ENCODE measurements at places on chromosomes 13 and 19.
A peak's percentile ranks its signal among the peaks of the same experiment; 100 is the strongest.

DNA sequence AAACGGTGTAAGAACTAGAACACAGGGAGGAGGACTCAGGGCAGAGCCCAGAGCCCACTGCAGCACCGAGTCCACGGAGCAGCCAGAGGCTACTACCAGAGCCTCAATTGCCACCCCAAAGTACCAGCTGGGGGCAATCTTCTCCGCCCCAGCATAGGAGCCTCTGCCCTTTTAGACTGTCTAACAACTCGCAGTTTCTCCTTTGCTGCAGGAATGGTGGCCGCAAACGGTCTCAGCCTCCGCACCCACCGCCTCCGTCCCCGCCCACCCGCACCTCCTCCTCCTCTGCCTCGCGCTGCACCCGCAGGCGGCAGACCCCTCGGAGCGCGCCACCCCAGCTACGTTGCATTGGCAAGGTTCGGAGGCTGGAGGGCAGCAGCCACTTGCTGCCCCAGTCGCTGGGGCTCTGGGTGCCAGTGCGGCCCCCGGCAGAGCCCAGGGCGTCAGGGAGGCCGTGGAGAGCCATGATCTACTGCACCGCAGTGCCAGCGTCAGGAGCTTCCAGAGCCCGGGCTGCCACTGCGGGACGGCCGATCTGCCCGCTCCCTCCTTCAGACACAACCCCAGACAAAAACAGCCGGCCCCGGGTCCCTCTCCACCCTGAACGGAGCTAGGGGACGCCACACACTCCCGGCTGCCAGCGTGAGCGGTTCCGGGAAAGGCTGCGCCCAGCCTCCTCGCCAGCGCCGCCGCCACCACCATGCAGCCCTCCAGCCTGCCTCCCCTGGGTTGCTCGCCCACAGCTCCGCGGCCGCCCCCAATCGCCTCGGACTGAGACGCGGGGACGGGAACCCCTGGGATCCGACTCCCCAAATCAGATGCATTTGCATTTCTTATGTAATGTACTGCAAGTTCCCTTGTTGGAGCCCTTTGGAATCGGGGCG is 1.8 kb downstream of the FGF14 start:
- peaks cover 23% of the 10 kb centered on the region for H3K4me1 ChIP-seq
- no peaks in the 10 kb centered on the region for H3K36me3 ChIP-seq
- H3K4me3 ChIP-seq = no peak overlapping the region
- DNase-seq = peak; percentile 47
- H3K27me3 ChIP-seq = peaks cover 39% of the 10 kb centered on the region

GRCh38 chr13:85976242-85976641 is 177.0 kb upstream of the SLITRK6 start:
- no peak overlapping the region for H3K4me3 ChIP-seq
- H3K27ac ChIP-seq = no peak overlapping the region
- H3K27me3 ChIP-seq = no peaks in the 10 kb centered on the region
- H3K4me1 ChIP-seq = no peaks in the 10 kb centered on the region
- no peaks in the 10 kb centered on the region for H3K36me3 ChIP-seq

DNA sequence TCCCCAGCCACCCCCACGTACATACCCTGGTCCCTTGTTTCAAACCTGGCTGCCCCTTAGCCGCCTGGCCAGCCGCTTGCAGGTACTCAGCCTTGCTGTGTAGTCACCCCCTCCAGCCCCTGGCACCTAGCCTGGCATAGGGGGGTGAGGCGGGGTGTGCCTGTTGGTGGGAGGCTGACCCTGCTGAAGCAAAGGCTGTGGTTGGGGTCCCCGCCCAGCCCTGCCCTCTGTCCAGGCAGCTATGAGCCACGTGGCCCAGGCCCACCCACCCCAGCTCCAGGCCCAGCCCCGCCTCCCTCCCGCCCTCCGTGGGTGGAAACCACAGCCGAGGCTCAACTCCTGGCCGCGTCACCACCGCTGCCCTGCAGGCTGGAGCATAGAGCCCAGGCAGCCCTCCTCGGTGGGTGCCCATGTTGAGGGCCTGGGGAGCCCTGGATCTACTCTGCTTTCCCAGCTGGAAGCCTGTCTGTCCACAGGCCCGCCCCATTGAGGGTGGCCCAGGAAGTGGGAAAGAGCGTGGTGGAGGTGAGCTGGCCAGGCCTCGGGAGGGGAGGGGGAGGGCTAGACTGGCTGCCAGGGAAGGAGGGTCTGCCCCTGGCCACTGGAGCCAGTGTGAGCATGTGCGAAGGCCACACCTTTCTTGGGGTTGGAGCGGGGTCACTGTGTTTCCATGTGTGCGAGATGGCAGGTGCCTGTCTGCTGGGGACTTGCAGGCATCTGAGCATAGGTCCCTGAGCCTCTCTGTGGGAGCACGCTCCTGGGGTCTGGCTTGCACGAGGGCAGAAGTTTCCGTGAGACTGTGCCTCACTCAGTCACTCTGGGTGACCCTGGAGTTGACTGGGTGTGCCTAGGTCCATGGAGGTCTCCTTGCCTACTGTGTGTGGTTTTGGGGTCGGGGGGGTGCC is 31.0 kb downstream of the PAK4 start:
- no peak overlapping the region for H3K27ac ChIP-seq
- no peaks in the 10 kb centered on the region for H3K27me3 ChIP-seq
- no peaks in the 10 kb centered on the region for H3K36me3 ChIP-seq
- H3K4me3 ChIP-seq = no peak overlapping the region

- H3K27me3 ChIP-seq = no peaks in the 10 kb centered on the region
- H3K4me3 ChIP-seq = no peak overlapping the region
- no peak overlapping the region for H3K27ac ChIP-seq
- H3K36me3 ChIP-seq = no peaks in the 10 kb centered on the region
Measured at GRCh38 chr13:26786651-26787295, 26.2 kb upstream of the GPR12 start.

DNA sequence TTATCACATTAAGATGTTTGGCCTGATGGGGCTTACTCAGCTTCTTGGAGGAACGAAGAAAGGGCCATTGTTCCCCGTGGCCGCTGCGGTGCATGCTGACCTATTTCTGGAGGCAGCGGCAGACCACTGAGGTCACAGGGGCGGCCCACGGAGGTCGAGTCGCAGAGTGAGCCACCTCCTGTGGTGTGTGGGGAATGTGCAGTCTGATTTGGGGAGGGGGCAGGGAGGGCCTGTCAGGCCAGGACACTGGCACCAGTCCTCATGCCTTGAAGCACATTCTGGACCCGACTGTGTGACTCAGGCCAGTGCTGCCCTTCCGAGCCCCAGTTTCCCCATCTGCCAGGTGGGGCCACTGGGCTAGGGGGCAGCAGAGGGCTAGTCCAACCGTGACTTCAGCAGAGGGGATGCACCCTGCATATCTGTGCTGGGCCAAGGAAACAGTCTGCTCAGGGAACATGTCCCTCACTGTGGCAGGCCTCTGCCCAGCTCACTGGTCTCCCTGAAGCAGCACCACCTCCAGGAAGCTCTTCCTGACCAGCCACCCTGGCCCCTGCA is 6.3 kb downstream of the SLC7A10 start:
- no peaks in the 10 kb centered on the region for H3K27me3 ChIP-seq
- H3K4me3 ChIP-seq = no peak overlapping the region
- H3K36me3 ChIP-seq = no peaks in the 10 kb centered on the region
- no peak for DNase-seq
- no peaks in the 10 kb centered on the region for H3K4me1 ChIP-seq

- H3K27me3 ChIP-seq = no peaks in the 10 kb centered on the region
- peaks cover 5% of the 10 kb centered on the region for H3K4me1 ChIP-seq
- DNase-seq = no peak
Measured at GRCh38 chr19:51541458-51542357, 10.2 kb upstream of the SIGLEC6 start.

- DNase-seq = no peak
- no peaks in the 10 kb centered on the region for H3K27me3 ChIP-seq
- H3K4me3 ChIP-seq = no peak overlapping the region
- no peaks in the 10 kb centered on the region for H3K36me3 ChIP-seq
- H3K4me1 ChIP-seq = peaks cover 13% of the 10 kb centered on the region
- no peak overlapping the region for H3K27ac ChIP-seq
Measured at GRCh38 chr19:4345342-4346019, 2.1 kb downstream of the MPND start.

DNA sequence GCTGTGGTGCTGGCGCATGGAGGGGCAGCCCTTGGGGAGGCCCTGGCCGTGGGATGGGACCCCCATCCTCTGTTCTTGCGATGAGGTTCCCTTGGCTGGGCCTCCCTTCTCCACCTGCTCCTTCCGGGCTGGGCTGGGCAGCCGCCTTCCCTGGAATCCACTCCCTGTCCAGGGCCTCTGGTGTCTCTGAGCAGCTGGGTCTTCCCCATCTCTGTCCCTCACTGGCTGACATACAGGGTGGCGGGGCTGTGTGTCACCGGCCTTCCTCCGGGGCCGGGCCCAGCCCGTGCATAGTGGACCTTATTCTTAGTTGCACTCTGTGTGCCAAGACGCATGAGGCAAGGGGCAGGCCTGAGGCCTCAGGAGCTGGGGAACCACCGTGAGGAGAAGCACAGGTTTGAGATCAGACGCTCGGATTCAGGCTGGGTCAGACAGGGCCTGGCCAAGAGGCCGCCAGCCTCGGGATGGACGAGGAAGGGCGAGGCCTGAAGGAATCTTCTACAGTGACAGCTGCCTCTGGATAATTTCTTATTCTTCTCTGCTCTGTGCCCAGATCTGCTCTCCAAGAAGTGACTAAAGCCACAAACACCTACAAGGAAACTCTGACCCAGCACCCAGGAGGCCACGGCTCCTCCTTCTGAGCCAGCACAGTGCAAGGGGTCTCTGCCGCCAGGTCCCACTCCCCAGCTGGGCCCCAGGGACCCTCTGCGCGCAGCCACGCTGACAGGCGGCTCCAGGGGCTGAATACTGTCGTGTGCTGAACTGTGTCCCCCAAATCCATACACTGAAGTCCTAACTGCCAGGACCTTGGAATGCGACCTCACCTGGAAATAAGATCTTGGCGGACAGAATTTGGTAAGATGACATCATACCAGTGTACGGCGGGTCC is 11.0 kb downstream of the SGTA start:
- H3K4me3 ChIP-seq = no peak overlapping the region
- H3K4me1 ChIP-seq = peaks cover 18% of the 10 kb centered on the region
- no peak overlapping the region for H3K27ac ChIP-seq
- no peak for DNase-seq

DNA sequence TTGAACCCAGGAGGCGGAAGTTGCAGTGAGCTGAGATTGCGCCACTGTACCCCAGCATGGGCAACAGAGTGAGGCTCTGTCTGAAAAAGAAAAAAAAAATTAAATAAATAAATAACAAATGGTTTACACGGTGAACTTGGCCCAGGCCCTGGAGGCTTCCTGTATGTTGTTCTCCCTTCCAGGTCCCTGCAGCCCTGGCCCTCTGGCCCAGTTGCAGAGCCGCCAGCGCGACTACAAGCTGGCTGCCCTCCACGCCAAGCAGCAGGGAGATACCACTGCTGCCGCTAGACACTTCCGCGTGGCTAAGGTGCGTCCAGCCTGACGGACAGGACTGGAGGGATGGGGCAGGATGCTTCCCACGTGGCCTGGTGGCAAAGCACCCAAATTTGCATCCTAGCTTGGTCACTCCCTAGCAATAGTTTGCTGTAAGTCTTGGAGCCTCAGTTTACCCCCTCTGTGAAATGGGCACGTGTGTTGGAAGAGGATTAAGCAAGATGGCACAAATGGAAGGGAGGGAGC is 11.9 kb downstream of the CC2D1A start:
- no peak overlapping the region for H3K4me3 ChIP-seq
- H3K36me3 ChIP-seq = peaks cover 8% of the 10 kb centered on the region
- H3K27ac ChIP-seq = no peak overlapping the region

- DNase-seq = peak; percentile 47
- H3K27ac ChIP-seq = peak within 1 kb of the TSS; percentile 16
- H3K4me3 ChIP-seq = peak within 1 kb of the TSS; percentile 72
- no peaks in the 10 kb centered on the region for H3K36me3 ChIP-seq
- H3K4me1 ChIP-seq = peaks cover 4% of the 10 kb centered on the region
Measured at GRCh38 chr19:12156223-12157058, at the start of gene ZNF625. Gene ZNF625 (minus strand): TSS chr19:12156734. CDS start chr19:12156558, 176 bp downstream.

- no peak overlapping the region for H3K4me3 ChIP-seq
- H3K36me3 ChIP-seq = peaks cover 27% of the 10 kb centered on the region
- DNase-seq = no peak
- H3K27ac ChIP-seq = no peak overlapping the region
Measured at GRCh38 chr19:32619051-32619685, 38.2 kb downstream of the PDCD5 start.

DNA sequence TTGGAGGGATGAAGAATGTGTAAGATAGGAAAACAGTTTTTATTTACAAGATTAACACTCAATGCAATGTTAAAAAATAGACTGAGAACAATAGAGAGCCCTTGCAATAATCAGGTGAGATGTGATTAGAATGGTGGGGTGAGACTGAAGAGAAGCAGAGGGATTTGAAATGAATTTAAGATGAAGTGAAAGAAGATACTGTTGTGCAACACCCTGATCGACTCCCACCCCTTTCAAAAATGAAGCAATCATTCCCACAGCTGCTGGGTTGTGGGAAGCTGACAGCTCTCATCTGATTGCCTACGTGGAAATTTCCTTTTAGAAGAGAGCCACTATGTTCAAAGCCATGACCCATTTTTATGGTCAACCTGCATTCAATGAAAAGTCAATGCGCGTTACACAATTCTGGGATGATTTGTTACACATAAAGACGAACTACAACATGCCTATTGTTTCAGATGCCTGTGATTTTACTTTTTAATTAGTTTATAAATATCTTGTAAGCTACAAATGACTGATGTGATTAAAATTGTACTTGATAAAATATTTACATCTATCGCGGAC is 1374.8 kb downstream of the PCDH9 start:
- no peak overlapping the region for H3K4me3 ChIP-seq
- no peaks in the 10 kb centered on the region for H3K4me1 ChIP-seq
- no peak for DNase-seq
- H3K27me3 ChIP-seq = no peaks in the 10 kb centered on the region
- no peaks in the 10 kb centered on the region for H3K36me3 ChIP-seq
- H3K27ac ChIP-seq = no peak overlapping the region

DNA sequence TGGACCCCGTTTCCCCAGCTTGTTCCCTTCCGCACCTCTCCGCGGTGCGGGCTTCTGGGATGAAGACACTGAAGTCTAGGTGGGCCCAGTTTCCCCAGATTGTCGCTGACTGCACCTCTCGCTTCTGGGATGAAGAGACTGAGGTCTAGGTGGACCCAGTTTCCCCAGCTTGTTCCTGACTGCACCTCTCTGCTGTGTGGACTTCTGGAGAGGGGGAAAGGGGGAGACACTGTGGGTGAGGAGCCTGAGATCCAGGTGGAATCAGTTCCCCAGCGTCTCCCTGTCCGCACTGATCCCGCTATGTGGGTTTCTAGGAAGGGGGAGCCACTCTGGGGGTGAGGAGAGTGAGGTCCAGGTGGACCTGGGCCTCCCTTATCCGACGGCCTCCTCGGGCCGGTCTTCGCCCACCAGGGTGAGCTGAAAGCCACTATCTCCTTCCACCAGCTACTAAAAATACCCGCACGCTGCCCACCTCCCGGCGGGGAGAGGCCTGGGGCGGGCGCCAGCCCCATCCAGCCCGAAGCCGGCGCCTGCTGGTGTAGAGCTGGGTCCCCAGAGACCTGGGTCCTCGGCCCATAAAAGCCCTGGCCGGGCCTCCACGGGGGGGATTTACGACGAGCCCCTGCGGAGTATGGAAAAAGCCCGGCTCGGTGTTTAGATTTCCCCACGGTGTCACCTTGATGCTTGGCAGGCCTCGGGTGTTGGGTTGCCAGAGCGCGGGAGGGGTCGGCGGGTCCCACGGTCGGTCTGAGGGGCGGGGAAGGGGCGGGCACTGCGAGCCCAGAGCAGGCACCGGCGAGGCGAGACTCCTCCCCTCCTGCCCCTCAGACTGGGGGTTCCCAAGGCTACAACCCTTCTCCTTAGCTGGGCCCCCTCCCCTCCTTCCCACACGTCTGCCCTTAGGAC is 10.6 kb downstream of the FUT6 start:
- no peak for DNase-seq
- H3K27ac ChIP-seq = peak overlapping the region; percentile 77
- peaks cover 19% of the 10 kb centered on the region for H3K4me1 ChIP-seq
- no peaks in the 10 kb centered on the region for H3K36me3 ChIP-seq

GRCh38 chr19:55486971-55487923 is 989 bp upstream of the SSC5D start:
- peak overlapping the region; percentile 57 for H3K27ac ChIP-seq
- H3K4me1 ChIP-seq = peaks cover 10% of the 10 kb centered on the region
- no peak overlapping the region for H3K4me3 ChIP-seq

Data from CD8-positive, alpha-beta memory T cell (primary cell).